ENCODE measurements at places on chromosomes 3 and 15. TPM values are rescaled to one million over a fixed set of nuclear protein-coding genes. Genes with fewer than 3 reads are reported as not detected.

DNA sequence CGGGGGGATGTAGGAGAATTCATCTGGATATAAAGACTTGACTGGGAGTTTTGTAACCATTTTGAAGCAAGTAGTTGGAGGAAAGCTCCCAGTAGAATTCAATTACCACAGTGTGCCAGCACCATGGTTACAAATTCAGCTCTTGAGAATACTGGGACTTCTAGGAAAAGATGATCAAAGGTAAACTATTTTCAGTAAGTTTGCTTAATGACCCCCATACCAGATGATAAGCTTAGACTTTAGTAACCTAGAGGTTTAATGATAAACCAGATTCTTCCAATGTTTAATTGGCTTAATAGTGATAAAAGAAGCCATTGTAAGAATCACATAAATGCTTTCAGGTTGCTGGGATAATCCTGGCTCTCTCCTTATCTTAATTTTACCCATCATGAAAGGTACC lies 22.3 kb downstream of the AP4E1 start:
- no peak for DNase-seq

C3orf85 gene
- not detected for total RNA-seq

NOX5 gene
- total RNA-seq: not detected

DNA sequence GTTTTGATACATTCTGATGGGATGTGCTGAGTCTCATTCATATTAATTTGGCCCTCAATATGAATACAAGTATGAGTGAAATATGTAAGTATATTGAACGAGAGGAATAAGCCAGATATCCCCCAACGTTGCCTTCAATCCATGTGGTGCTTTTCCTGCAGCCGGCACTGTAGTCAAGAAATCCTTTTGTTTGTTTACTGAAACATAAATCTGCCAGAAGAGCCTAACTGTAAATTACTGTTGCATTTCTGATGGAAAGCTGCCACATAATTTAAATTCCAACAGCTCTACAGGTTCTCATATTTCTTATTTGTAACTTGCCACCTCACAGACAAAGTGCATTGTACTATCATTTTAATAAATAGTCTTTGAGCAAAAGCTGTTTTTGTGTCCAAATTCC lies 314.0 kb downstream of the KBTBD8 start:
- no peak for DNase-seq

FETUB gene
- total RNA-seq: not detected

DNA sequence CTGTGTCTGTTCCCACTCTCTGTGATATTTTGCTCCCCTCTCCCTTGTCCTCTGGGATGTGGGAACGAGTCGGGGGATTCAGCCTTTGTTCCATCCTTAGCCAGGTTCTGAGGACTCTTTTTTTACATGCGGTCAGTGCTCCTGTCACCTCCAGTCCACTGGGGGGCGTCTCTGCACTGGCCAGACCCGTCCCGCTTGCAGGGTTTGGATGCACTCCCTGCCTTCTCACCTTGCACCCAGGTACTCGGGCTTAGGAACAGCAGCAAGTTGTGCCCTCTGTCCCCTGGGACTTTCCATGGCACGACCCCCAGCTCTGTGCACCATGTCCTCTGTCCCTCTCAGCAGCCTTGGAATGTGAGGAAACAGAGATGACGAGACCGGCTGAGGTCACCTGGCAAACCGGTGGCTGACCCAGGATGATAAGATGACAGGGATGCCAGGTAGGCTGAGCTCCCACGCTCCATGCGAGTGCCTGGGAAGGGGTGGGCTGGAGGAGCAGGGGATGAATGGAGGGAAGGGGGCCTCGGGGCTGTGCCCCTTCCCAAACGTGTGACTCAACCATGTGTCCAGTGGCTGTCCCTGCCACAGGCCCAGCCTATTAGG lies 27.3 kb upstream of the FGD5 start:
- peak; percentile 64 for DNase-seq

CCDC13 gene
- 0.41 TPM for total RNA-seq

CFAP92 gene
- total RNA-seq: 0.25 TPM

GRCh38 chr3:160540551-160540950 lies 24.8 kb downstream of the KPNA4 start:
- DNase-seq: no peak

GOLGA8S gene
- 0.33 TPM for total RNA-seq

- DNase-seq: no peak
Measured at GRCh38 chr3:100776746-100777145, 67.5 kb downstream of the TFG start.

SYNPR gene
- total RNA-seq: 0.93 TPM

GATM gene
- total RNA-seq: 9.3 TPM

ADAMTSL3 gene
- 11.9 TPM for total RNA-seq

DNA sequence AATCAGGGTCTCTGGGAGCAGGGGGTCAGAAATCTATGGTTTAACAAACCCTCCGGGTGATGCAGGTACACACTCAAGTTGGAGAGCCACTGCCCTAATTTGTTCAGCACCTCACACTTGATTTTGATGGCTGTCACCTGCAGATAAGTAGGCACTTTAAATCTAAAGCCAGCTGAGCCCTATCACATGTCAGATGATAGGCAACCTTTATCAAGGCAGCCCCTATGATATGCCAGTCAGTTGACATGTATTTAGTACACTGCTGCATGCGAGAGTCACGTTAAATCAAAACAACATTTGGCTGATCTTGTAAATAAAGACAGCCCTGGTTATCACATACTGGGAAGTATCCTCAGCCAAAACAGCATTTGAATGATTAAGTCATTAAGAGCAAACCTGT lies 104.4 kb upstream of the MCTP2 start:
- DNase-seq: no peak

DNA sequence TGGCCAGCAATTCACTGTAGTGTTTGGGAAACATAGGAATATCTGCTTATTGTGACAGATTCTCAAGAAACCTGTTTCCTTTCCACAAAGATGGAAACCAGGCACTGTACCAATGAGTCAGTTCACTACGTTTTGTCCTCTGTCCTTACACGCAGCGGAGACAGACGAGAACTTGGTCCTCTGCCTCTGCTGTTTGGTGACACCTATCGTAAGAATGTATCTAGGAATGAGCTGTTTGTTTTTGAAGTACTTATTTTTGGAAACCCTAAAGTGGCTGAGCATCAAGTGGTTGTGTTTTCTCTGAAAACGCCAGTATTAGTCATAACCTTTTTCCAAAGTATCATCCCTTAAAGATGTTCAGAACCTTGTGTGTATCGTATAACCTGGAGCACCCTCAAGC lies 93.0 kb downstream of the PGPEP1L start:
- DNase-seq: no peak

DNA sequence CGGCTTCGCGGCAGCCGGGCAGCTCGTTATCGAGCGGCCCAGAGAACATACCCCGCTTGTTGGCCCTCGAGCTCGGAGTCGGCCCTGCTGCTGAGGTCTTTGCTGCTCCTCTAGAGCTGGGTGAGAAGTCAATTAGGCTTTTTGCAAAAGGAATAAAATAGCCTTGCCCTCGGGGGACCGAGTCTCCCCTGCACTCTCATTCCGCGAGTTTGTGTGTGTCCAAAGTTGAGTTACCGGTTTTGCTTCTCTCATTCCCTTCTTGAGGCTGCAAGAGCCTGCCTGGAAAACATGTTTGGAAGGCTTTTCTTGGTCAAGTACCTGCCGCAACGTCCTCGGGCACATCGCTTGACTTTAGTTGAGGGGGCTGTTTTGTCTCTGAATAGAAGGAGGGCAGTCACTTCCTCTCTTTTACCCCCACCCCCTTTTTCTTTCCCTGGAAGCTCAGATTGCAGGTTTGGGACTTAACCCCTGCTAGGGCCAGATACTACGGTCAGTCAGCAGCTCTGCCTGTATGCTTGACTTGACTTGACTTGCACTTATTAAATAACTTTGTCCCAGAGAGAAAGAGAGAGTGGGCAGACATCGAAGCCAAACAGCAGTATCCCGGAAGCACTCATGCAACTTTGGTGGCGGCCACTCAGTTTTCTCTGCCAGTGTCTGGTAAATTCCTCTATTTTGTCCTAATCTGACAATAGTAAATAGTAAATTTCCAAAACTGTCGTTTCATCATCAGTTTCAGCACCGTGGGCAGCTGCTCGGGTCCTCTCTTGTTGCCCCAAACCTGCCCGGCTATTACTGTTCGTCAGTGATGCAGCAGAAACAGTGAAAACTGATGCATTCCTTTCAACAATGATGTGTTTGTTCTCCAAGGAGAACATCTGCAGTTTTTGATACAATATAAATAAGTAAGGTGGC lies 609 bp downstream of the RNF13 start:
- DNase-seq: no peak

GRCh38 chr3:101010296-101010695 lies 17.1 kb upstream of the ABI3BP start:
- DNase-seq: no peak

GRCh38 chr15:74787251-74788041 lies 5.6 kb downstream of the CSK start:
- DNase-seq: peak; percentile 57
